ENCODE measurements at places on chromosomes 2 and 18. TPM values are rescaled to one million over a fixed set of nuclear protein-coding genes. Genes with fewer than 3 reads are reported as not detected.

SLC23A3 gene
- polyA plus RNA-seq = 0.58 TPM

CRACDL gene
- not detected for polyA plus RNA-seq

GALNT5 gene
- 76.5 TPM for polyA plus RNA-seq

DNA sequence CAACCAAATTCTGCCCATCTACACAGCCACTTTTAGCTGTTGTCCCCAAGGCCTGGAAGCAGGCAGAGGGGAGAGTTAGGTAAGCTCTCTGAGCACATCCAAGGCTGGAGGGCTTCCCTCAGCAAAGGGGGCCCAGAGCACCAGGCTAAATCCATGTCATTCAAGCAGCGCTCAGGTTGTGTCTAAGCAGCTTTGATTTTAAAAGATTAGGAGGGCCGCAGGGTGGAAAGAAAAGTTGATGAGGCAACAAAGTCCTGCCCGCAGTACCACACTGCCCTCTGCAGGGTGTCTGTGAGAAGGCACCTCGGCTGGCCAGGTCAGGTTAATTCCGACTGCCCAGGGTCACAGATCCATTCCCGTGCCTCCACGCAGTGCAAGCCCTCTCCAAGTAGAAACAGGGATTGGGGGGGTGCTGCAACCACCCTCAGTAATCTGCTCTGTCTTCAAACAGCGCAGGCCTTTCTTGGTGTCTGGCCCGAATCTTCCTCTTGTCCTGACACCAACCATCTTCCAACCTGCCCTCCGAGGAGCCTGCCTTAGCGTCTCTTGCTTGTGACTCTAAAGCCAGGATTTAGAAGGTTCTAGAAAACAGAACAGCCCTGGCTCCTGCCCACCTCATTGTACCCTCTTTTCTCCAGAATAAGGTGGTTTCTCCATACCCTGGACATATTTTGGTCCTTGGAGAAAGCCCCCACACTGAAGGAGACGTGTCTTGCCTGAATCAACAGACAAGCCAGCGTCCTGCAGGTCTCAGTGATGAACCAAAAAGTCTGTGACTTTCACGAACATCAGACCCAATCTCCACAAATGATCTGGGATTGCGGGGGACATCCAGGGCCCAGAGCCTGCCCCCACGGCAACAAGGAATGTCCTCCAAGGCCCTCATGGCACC lies 289.2 kb downstream of the TNS1 start:
- DNase-seq = peak; percentile 81

DNA sequence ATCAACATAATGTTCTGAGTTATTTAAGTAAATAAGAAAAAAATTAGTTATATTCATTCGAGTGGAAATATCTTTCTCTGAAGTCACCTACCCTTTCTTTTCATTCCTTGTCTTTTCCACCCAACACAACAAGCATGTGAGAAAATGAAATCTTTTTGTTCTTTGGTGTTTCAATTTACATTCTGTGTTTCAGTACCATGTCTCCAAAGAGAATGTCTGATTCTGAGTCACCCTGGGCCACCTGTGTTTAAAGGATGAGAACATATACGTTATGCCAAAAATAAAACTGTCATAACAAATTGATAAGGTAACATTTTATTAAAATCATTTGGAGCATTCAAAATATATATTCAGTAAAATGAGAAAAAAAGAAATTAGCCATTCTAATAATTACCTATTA lies 470.8 kb downstream of the ZNF804A start:
- no peak for DNase-seq

ICA1L gene
- polyA plus RNA-seq = 3.8 TPM
